Activated gamma-delta T cell treated with anti-CD3 and anti-CD28 coated beads, Interleukin-2, amount 50 U/mL, for 16 hours (primary cell): ENCODE measurements at places on chromosomes 16 and 17.

DNA sequence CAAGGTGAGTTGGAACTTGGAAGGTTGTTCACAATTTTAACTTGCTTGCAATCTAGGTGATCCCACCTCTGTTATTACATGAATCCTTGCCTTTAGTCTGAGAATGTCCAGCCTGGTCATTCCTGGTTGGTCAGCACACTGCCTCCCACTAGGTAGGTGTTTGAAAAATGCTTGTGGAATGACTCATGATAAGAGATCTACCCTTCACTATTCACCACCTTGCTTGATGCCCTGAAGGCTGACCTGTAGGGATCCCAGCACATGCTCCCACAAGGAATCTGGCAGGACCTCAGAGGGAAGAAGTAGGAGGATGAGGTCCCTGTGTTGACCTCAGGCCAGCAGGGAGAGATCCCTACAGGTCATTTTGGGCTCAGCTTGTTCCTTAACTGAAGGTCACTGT is 30.2 kb upstream of the ABCA3 start:
- no peak for DNase-seq

DNA sequence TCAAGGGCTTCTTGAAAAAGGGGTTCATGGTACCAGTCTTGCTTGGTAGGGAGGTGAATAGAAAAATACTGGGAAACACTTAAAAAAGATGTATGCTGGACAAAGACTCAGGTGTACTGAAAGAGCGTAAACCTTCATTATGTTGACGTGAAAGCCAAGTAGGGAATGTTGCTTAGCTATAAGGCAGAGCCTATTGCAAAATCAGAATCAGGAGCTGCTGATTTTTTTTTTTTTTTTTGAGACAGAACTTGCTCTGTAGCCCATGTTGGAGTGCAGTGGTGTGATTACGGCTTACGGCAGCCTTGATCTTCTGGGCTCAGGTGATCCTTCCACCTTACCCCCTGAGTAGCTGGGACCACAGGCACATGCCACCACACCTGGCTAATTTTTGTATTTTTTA is 3.9 kb downstream of the TMEM94 start:
- DNase-seq, result no peak

DNA sequence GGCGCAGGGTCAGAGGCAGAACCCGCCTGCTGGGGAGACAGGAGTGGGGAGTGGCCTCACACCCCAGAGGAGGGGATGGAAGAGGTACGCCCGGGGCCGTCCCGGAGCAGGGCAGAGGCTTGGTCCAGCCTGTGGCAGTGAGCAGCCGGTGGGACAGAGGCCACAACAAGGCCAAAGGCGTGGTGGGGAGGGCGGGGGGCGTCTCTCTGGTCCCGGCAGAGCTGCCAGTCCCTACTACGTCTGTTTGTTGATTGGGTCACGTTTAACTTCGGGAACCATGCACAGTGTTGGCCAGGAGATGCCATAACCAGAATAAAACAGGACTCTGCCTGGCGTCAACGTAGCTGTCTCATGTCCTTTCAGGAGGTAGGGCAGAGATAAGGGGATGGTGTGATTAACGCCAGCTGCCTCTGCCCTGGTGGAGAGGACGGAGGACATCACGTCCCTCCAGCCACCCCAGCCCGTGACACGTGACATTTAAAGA is 192.8 kb downstream of the BANP start:
- DNase-seq, result no peak

DNA sequence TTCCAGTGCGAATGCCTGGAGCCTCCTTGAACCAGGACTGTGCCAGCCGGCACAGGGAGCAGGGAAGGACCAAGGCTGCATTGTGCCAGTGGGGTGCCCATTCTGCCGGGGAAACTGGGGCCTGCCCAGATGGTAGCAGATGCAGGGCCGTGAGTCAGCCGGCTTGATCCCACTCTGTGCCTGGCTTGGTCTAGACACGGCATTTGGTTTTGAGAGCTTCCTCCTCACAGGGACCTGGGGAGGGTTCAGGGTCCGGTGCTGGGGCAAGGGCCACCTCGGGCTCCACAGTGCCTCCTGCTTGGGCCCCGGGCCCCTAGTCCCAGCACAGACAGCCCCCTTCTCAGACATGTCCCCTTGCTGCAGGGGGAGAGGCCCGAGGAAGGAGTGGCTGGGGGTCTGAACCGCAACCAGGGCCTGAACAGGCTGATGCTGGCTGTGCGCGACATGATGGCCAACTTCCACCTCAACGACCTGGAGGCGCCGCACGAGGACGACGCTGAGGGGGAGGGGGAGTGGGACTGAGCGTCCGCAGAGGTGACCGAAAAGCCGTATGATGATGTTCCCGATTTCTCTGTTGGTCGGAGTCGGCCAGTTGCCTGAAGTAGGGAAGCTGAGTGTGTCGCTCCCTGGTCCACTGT is 7.8 kb upstream of the MC1R start:
- DNase-seq, result no peak

DNA sequence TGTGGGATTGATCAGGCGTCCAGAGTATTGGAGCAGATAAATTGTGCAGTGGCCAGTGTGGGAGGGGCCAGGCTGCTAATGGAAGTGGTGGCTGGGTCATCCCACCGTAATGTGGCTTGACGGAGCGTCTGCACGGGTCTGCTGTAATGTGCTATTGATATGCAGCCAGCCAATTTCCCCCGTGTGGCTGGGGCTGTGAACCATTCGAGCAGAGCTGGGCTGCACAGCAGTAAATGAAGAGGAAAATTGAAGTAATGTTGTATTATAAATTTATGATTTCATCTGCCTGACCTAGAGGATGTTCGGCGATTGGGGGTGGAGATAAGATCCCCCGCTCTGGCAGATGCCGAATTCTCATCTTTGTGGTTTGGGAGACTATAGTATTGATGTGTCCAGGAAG is 121.5 kb downstream of the CCDC182 start:
- no peak for DNase-seq

- DNase-seq, result no peak
Measured at GRCh38 chr17:17815436-17816200, 21.2 kb downstream of the SREBF1 start.

DNA sequence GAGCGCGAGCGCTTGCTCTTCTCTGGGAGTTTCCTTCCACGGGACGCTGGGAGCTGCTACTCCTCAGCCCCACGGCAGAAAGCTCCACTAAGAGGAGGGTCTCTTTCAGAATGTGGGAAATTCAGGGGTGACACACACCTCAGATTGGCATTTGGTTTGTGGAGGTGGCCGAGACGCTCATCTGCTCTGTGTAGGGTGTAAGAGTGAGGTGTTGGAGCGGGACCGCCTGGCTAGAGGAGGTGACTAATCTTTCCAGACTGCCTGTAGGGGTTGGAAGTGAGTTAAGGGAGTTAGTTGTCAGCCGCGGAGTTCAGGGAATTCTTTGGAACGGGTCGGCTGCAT is 735 bp downstream of the PSMD11 start:
- DNase-seq, result peak; percentile 25

DNA sequence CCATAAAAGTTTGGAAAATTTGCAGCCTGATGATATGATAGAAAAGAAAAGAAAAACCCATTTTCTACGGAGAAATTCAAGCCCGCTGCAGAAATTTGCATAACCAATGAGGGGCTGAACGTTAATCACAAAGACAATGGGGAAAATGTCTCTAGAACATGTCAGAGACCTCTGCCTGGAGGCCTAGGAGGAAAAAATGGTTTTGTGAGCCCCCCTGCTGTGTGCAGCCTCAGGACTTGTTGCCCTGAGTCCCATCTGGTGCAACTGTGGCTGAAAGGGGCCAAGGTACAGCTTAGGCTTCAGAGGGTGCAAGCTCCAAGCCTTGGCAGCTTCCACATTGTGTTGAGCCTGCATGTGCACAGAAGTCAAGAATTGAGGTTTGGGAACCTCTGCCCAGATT is 1267.4 kb upstream of the GOT2 start:
- DNase-seq, result no peak
